Hepatocyte (in vitro differentiated cells): ENCODE measurements at places on chromosomes 4 and X. TPM values are rescaled to one million over a fixed set of nuclear protein-coding genes. Genes with fewer than 3 reads are reported as not detected.

- H3K4me1 ChIP-seq, result no peaks in the 10 kb centered on the region
- H3K36me3 ChIP-seq, result no peaks in the 10 kb centered on the region
- no peak overlapping the region for H3K4me3 ChIP-seq
- no peak for DNase-seq
Measured at GRCh38 chr4:83219344-83220331, 65.0 kb downstream of the COQ2 start.

GRCh38 chr4:8044699-8045098 is 105.0 kb upstream of the AFAP1 start:
- no peak overlapping the region for H3K27ac ChIP-seq
- no peak overlapping the region for H3K4me3 ChIP-seq
- no peaks in the 10 kb centered on the region for H3K36me3 ChIP-seq
- H3K4me1 ChIP-seq, result no peaks in the 10 kb centered on the region
- no peaks in the 10 kb centered on the region for H3K27me3 ChIP-seq
- no peak for DNase-seq

LEF1 gene
- total RNA-seq, result 7.5 and 8.6 TPM in 2 replicates

PABPC1L2A gene
- total RNA-seq, result not detected in 2 replicates
